ENCODE measurements at places on chromosomes 3 and 15. TPM values are rescaled to one million over a fixed set of nuclear protein-coding genes. Genes with fewer than 3 reads are reported as not detected.
A peak's percentile ranks its signal among the peaks of the same experiment; 100 is the strongest.

The POLQ gene
- total RNA-seq, result 0.99 TPM

The AADACL2 gene
- total RNA-seq, result not detected

The NUP210 gene
- 0.20 TPM for total RNA-seq

The RSRC1 gene
- 26.8 TPM for total RNA-seq

The GOLGA6D gene
- total RNA-seq, result not detected

The LEKR1 gene
- 0.60 TPM for total RNA-seq

GRCh38 chr3:64956711-64957325 lies 269.0 kb upstream of the ADAMTS9 start:
- DNase-seq, result no peak

- DNase-seq, result no peak
Observed at GRCh38 chr3:57755368-57755675, 787 bp upstream of the SLMAP start.

GRCh38 chr3:12349895-12350811 lies 61.3 kb downstream of the PPARG start:
- peak; percentile 93 for DNase-seq

DNA sequence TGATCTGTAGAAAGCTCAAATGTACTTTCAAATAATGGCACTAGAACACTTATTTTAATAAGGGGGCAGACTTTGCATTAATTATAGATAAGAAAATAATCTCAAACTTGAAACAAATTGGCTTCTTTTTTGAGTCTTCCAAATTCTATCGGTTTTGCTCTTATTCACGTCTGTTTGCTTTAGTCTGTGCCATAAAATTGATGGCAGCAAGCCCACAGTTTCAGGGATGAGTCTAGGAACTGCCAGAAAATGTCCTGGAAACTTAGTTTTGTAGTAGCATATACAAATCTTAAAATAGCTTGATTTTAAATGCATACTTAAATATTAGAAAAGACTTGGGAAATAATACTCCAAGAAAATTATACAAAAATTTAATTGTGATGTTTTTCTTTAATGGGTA lies 39.7 kb downstream of the BCHE start:
- no peak for DNase-seq

DNA sequence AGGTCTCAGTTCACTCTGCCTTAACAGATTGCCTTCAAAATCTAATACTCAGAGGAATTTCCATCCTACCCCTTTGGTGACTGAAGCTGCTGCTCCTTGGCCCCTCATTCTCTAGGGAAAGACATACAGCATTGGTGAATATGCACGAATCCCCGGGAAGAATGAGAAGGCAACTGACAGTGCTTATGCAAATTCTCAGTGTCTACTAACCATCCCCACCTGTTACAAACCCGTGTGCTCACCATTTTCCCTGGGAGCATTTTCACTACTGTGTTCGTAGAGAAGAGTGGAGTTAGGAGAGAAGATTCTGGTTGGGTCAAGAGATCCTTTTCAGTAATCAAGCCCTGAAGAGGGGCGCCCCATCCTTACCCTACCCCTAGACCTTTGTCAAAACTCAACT lies 37.7 kb downstream of the SYNM start:
- DNase-seq, result no peak

GRCh38 chr3:3260870-3261269 lies 81.4 kb upstream of the CRBN start:
- no peak for DNase-seq

DNA sequence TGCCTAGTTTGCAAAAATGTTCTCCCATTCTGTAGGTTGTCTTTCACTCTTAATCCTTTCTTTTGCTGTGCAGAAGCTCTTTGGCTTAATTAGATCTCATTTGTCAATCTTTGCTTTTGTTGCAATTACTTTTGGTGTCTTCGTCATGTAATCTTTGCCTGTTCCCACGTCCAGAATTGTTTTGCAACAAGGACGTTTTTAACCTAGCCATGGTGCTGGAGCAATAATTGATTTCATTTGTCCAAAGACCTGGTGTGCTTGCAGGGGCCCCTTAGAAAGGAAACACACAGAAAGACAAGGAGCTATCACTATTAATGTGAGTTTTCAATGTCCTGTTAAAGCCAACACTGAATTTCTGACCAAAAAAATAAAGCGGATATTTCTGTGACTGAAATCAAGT lies 89.1 kb upstream of the GALNT15 start:
- DNase-seq, result peak; percentile 19

DNA sequence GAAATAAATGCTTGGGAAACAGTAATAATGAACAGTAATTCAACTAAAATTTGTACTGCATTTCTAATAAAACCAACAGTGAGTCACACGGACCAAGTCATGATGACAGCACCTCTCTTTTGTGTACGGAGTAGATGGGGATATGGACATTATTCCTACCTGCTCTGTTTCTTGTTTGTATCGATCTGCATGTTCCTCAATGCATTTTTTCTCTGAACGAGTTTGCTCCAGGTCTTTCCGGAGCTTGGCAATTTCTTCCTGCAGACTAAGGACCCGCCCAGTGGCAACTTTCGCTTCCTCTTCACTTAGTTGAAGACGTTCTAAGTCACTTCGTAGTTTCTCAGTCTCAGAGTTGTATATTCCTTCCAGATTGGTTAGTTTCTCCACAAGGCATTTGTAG lies 74.4 kb upstream of the MYO5C start:
- no peak for DNase-seq

- DNase-seq, result no peak
Observed at GRCh38 chr3:3646934-3647333, 152.3 kb upstream of the LRRN1 start.

DNA sequence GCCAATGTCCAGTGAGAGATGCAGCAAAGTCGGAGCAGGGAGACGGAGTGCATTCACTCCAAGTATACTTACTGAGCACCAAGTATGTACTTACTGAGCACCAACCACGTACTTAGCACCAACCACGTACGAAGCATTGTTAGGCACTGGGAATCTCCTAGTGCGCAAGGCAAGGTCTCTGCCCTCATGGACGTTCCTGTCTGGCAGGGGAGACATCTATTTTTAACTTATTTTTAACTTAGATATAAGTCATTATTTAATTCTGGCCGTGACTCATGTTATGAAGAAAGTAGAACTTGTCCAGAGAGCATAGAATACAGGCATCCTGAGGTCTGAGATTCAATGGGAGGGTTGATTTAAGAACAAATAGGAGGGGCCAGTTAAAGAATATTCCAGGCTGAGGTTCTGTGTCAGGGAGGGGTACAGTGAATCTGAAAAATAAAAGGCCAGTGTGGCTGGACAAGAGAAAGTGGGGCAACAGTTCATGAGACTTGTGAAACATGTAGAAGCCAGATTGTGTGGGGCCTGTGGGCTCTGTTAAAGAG lies 9.3 kb upstream of the LRRC31 start:
- no peak for DNase-seq
